ENCODE measurements at places on chromosomes 12 and 14.
A peak's percentile ranks its signal among the peaks of the same experiment; 100 is the strongest.

- DNase-seq, result peak; percentile 31
Measured at GRCh38 chr14:20606190-20606901, 15.2 kb upstream of the RNASE12 start.

DNA sequence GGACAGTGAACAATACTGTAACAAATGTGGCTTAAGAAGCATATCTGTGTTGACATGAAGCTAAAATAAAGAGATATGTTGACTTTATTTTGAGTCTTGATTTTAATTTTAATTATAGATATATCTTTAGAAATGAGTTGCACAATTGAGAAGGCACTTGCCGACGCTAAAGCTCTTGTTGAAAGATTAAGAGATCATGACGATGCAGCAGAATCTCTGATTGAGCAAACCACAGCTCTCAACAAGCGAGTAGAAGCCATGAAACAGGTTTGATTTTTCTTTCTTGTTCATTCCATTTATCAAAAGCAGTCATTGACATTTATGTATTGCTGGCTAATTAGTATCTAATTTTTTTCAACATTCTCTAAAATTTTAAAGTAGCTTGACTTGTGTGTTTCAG is 15.8 kb downstream of the FGFR1OP2 start:
- DNase-seq, result no peak

GRCh38 chr12:50201987-50202521 is 34.9 kb upstream of the CERS5 start:
- peak; percentile 86 for DNase-seq

GRCh38 chr14:83347874-83348273 is 1814.2 kb upstream of the SEL1L start:
- DNase-seq, result peak; percentile 30

DNA sequence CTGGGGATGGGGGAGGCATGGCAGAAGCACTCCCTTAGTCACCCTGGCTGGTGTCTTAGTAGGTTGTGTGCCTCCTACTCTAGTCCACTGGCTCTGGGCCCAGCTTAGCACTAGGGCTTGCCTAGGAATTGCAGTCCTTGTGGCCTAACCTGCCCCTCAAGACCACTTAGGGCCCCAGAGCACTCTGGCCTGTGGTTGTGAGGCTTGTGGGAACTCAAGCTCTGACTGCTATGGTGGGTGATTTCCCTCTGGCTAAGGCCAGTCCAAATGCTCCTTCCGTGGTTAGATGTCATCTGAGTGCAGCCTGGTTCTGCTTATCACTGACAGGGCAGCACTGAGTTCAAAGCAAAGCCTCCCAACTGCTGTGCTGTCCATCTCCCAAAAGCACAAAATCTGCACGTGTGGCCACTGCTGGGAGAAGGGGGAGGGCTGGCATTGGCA is 20.2 kb downstream of the FGD4 start:
- no peak for DNase-seq

- peak; percentile 99 for DNase-seq
Measured at GRCh38 chr14:73463411-73463810, 5.1 kb upstream of the NUMB start.

- peak; percentile 59 for DNase-seq
Measured at GRCh38 chr12:109154451-109155438, 38.4 kb downstream of the ACACB start.

DNA sequence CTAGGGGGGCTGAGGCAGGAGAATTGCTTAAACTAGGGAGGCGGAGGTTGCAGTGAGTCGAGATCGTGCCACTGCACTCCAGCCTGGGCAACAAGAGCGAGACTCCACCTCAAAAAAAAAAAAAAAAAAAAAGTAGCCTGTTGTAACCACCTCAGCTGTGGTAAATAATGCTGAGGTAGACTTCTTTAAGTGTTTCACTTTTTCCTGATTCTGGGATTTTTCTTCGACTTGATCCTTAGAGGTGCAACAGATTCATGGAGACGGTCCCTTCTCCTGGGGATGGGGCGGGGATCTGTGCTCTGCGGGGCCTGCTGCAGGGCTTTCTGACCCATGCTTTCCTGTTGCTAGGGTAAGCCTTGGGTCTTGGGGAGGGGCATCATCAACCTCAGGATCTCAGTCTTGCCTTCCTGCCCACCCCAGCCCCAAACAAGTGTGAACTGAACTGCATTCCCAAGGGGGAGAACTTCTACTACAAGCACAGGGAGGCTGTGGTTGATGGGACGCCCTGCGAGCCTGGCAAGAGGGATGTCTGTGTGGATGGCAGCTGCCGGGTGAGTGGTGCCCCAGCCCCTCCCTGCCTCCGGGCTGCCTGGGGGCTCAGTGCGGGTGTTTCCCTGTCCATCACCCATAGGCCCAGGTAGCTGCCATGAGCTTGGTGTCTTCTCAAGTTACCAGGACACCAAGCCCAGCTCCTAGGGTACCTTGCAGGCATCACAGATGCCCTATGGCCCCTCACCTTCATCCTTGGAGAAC is 12.4 kb downstream of the PAPLN start:
- no peak for DNase-seq

DNA sequence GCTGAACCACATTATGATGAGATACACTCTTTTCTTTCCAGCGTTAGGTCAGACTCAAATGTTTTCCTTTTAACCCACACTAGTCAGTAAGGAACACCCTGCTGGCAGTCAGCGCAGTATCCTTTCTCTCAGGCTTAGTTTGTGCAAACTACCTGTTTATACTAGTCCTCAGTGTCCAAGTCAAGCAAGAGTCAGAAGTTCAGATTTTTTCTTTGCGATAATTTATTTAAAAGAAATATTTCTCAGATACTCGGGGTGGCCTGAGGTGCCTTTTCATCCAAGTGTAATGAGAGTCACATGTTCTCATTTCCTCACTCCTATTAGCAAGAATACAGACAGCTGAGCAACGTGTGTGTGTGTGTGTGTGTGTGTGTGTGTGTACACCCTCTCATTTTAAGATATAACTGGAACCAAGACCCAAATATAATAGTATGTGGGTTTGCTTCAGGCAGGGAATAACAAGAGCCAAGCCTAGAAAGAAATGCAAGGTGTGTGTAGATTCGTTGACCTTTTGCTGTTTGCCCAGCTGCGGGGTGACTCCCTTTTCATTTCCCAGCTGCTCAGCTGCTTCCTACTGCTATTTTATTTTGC is 182.7 kb downstream of the KICS2 start:
- DNase-seq, result peak; percentile 22

GRCh38 chr12:91952916-91953315 is 192.7 kb downstream of the BTG1 start:
- no peak for DNase-seq

DNA sequence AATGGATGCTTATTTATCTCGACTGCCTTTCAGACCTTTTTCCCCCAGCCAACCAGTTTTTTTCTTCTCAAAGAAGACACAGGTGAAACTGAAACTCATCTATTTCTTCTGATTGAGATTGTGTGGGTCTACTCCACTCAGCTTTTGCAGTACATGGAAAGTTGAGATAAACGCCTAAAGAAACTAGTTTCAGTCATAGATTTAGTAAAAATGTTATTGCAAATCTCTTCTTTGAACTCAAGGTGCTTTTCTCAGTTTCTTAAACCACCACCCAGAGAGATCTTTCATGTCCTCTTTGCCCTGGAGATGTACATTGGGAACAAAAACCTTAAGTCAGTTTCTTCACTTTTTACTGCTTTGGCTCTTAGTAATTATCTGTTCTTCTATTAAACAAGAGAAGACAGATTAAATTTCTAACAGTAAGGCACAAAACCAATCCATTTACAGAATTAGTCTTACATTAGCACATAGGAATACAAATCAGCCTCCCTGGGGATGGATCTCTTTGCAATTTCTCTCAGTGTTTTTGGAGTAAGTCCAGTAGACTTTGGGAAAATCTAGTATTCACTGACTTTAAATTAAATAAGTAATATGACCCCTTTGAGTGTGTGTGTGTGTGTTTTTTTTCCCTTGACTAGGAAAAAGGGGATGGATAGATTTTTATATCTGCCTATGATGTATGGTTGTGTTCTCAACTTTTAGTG is 11.6 kb downstream of the FBXW8 start:
- DNase-seq, result no peak

DNA sequence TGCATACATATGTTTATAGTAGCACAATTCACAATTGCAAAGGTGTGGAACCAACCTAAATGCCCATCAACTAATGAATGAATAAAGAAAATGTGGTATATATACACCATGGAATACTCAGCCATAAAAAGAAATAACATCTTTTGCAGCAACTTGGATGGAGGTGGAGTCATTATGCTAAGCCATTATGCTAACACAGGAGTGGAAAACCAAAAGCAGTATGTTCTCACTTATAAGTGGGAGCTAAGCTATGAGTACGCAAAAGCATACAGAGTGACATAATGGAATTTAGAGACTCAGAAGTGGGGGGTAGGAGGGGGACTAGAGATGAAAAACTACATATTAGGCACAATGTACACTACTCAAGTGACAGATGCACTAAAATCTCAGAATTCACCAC is 16.2 kb upstream of the SPTSSA start:
- DNase-seq, result no peak

All from HCEC 1CT (cell line).